ENCODE measurements at places on chromosomes 12 and 14.

DNA sequence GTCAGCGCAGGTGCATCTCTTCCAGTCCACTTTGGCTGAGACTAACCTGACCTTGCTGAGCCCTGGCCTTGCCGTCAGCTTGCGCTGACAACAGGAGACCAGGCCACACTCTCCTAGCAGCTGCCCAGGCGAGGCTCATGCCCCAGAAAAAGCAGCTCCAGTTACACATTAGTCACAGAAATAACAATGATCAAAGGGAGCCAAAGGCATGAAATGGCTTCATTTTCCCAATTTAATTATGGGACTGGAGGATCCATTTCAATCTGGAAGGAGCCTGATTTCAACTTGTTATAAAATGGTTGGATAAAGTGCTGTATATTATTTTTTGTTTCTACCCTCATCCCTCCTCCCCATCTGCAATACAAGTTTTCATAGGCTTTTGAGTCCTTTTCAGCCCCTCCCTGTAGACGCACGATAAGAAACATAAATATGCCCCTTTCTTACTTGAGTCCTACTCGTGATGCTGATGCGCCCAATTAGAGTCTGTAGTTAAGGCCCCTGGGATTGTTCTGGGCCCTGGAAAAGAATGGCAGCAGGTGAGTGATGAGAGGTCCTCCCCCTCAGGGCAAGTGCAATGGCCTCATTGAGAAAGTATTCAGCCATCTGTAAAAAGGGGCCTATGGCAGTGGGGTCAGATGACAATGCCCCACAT is 376.0 kb downstream of the C12orf75 start:
- DNase-seq: no peak

- no peak for DNase-seq
Observed at GRCh38 chr14:62138593-62138992, 376.4 kb downstream of the SNAPC1 start.

GRCh38 chr12:77104792-77105191 is 39.4 kb upstream of the E2F7 start:
- no peak for DNase-seq

DNA sequence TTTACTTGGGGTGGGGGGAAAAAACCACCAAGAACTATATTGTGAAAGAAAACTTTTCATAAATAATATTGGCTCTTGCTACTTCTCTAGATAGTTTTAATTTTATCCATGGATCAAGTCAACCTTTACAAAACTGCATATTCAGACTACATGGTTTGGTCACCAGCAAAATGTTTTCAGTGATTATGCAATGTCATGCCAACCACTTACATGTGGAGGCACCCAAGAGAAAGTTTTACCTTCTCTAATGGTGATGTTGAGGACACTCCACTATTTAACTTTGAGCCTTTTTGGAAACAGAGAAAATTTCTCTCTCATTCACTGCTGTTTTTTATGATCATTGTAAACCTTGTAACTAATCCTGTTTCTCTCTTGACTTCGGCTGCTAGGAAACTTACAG is 21.6 kb downstream of the PLCZ1 start:
- DNase-seq: no peak

- DNase-seq: no peak
Observed at GRCh38 chr14:59086241-59086882, 102.1 kb upstream of the DAAM1 start.

- no peak for DNase-seq
Observed at GRCh38 chr14:35346738-35347322, 54.6 kb downstream of the PSMA6 start.

DNA sequence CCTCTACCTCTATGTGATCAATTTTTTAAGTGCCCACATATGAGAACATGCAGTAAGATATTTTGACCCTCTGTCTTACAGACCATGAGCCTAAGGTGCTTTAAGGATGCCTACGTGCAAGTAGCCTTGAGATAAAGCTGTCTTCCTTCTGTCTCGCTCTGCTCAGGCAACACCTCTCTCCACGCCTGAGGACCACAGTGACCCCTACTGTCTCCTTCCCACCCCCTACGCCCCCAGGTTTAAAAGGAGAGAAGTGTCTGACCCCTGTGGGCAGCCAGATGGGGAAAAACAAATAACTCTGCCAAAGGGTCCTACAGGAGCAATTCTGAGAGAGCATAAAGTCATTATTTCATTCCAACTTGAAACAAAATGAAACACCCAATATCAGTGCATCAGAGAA is 286.4 kb upstream of the TMEM132C start:
- no peak for DNase-seq

Measured in left colon (tissue), 2 donors.